ENCODE measurements at places on chromosomes 4 and X.
A peak's percentile ranks its signal among the peaks of the same experiment; 100 is the strongest.

DNA sequence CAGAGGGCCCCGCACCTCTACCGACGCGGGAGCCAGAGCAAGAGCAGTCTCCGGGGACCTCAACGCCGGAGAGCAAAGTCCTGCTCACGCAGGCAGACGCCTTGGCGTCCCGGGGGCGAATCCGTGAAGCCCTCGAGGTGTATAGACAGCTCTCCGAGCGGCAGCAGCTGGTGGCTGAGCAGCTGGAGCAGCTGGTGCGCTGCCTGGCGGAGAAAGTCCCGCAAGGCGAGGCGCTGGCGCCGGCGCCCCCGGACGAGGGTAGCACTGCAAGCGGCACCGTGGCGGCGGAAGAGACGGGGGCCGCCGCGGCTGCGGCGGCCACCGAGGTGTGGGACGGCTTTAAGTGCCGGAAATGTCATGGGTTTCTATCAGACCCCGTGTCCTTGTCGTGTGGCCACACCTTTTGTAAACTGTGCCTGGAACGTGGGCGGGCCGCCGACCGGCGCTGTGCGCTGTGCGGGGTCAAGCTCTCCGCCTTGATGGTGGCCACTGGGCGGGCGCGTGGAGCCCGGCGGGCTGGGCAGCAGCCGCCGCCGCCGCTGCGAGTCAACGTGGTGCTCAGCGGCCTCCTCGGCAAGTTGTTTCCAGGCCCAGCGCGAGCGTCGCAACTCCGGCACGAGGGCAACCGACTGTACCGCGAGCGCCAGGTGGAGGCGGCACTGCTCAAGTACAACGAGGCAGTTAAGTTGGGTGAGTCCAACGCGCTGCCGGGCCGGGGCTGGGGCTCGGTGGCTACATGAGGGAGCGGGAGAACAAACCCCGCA lies 672 bp downstream of the LONRF3 start:
- DNase-seq, result peak; percentile 24

DNA sequence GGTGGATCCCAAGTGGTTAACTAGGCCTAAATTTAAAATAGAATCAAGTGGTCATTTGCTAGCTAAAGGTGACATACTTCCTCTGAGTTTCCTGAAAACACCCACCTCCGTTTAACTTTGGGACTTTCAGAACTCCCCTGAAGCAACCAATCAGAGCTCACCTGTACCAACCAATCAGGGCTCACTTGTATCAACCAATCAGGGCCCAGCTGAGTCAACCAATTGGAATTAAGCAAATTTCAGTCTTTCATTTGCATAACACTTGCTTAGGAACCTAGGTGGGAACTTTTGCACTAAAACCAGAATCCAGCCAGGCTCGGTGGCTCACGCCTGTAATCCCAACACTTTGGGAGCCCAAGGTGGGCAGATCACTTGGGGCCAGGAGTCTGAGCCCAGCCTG lies 15.9 kb downstream of the GPC4 start:
- no peak for DNase-seq

DNA sequence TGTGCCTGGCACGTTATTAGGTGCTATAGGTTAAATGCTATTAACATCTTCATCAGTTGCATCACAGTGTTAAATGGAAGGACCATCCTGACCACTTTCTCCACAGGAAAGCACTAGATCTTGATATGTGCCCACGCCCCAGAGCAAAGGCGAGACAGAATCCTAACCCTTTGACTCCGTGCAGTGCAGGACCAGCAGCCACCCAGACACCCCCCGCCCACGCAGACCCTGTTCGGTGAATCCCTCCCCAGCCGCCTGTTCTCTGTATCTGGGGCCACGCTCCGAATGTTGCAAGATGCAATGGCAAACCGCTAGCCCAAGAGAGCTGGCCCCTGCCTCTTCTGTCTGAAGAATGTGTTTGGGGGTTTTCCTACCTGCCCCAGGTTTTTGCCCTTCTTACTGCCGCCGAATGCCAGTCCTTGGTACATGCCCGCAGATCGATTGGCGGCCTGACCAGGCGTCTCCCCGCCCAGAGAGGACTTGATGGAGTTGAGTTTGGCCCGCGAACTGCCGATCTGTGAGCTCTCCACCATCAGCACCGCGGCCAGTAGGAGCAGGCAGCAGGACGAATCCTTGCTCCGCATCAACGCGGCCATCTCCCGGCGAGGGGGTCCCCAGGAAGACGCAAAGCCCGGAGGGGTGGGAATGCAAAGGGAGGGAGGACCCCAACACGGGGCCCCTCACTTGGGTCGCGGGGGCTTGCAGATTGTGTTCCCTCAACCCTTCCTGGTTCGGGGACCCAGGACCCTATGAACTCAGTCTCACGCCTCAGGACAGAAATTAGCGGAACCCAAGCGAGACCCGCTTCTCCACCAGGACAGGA lies 906 bp downstream of the DKK2 start:
- DNase-seq, result peak; percentile 40

GRCh38 chr4:121380776-121381462 lies at the start of gene QRFPR:
Gene QRFPR, minus strand, starts transcription at chr4:121381018. Its CDS starts 371 bp downstream, at chr4:121380647.
- DNase-seq, result peak; percentile 56
